ENCODE measurements at places on chromosomes 11 and 22.

DNA sequence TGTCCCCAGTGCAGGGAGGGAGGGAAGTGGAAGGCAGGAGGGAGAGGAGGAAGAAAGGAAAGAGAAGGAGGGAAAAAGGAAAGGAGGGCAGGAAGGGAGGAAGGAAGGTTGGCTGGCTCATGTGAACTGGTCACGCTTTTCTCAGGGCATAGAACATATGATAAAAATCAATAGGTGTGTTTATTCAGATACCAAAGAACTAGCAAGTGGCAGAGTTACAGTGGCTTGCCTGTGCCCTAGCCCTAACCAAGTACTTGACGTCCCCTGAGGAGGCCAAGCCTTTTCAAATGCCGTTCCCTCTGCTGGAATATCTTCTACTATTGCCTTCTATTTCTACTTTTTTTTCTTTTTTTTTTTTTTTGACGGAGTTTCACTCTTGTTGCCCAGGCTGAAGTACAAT, 33.5 kb downstream of the CHRDL2 start:
- no peak for DNase-seq

- DNase-seq = no peak
Observed at GRCh38 chr11:12243911-12244550, 133.3 kb upstream of the PARVA start.

DNA sequence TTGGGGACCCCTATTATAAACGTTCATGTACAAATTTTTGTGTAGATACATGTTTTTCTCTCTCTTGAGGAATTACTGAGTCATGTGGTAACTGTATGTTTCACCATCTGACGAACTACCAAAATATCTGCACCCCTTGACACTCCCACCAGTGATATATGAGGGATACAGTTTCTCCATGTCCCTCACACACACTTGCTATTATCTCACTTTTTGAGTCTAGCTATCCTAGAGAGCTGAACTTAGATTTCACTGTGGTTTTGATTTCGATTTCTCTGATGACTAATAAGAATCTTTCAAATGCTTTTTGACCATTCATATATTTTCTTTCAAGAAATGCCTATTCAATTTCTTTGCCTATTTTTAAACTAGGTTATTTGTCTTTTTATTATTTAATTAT, 200.2 kb downstream of the PGR start:
- DNase-seq = no peak

GRCh38 chr11:111766834-111767142, 599 bp upstream of the PPP2R1B start:
- no peak for DNase-seq

DNA sequence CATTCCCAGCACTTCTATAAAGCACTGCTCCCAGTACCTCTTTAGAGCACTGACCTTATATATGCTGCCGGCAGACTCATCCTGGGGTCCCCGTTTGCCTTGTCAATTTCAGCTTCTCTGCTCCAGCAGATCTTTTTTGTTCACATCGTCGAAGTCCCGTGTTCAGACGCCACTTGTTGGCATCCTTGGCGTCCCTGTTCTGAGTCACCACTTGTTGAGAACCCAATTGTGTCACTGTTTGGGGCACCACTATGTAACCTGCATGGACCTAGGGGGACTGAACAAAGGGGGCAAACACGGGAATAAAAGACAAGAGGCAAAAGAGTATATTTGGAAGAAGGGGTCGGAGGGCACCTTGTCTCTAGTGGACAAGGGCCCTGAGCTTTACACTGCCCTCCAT, 25.5 kb downstream of the OR10A6 start:
- no peak for DNase-seq

DNA sequence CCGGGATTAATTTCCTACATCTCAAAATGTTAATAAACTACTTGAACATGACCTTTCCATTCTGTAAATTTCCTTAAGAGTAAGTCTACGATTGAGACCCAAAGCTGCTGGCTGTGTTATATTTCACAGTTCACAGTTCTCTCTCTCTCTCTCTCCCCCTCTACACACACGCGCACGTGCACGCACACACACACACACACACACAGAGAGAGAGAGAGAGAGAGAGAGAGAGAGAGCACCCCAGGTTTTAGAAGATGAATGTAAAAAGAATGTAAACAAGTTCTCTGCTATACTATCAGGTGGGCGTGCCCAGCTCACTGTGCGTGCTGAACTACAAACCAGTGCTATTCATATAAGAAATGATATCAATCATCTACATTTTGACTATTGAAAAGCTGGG, 3.3 kb downstream of the BDNF start:
- no peak for DNase-seq

- no peak for DNase-seq
Observed at GRCh38 chr11:37849706-37850105, 1251.7 kb upstream of the RAG2 start.

GRCh38 chr11:32920570-32920969, 28.0 kb downstream of the QSER1 start:
- DNase-seq = no peak

DNA sequence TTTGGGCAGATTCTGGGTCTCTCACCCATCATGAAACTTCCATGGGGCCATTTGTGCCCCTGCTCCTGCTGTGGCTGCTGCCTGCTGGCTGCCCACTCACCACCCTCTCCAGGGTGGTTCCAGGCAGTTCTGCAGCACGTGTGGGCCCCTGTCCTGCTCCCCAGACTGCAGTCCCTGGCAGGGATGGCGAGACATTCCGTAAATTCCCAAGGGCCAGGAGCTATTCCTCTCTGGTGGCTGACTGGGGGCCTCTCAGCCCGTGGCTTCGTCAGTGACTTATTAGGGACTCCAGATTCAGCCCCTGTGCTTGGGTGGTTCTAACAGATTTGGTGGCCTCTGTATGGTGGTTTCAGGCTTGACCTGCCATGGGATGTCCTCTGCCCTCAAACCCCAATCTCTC, 3.9 kb upstream of the SLC22A8 start:
- DNase-seq = no peak
